Skeletal muscle cell (primary cell): ENCODE measurements at places on chromosomes 2 and 18.
A peak's percentile ranks its signal among the peaks of the same experiment; 100 is the strongest.

- DNase-seq = no peak
Observed at GRCh38 chr2:209817844-209818271, 46.2 kb downstream of the UNC80 start.

DNA sequence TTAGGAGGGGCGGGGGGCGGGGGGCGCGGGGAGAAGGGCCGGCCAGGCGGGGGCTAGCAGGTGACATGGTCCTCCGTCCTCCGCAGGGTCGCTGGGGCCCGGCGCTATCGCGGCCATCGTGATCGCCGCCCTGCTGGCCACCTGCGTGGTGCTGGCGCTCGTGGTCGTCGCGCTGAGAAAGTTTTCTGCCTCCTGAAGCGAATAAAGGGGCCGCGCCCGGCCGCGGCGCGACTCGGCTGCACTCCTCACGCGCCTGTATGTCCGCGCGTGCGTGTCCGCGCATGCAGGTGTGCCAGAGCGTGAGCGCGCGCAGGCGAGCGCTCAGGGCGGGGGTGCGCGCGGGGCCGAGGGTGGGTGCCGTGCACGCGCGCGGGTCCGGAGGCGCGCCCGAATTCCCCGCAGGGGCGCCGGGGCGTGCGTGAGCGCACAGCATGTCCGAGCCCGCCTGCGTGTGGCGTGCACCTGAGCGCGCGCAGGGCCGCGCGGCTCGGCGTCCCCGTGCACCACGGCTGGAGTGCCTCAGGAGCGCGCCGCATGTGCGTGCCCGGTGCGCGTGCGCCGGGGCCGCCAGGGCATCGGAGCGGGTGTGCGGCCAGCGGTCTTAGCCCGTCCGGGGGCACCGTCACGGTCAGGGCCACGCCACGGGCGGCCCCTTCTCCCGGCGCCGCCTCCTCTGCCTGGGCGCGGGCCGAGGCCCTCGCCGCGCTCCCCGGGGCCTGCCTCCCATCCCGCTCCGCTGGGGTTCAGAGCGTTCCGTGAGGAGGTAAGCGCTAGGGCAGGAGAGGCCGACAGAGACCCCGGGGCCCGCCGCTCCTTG is 6.3 kb downstream of the SNORC start:
- DNase-seq = no peak

- no peak for DNase-seq
Observed at GRCh38 chr2:48427552-48427951, 102.4 kb upstream of the STON1 start.

GRCh38 chr2:25178976-25179375 is 10.6 kb upstream of the POMC start:
- no peak for DNase-seq

DNA sequence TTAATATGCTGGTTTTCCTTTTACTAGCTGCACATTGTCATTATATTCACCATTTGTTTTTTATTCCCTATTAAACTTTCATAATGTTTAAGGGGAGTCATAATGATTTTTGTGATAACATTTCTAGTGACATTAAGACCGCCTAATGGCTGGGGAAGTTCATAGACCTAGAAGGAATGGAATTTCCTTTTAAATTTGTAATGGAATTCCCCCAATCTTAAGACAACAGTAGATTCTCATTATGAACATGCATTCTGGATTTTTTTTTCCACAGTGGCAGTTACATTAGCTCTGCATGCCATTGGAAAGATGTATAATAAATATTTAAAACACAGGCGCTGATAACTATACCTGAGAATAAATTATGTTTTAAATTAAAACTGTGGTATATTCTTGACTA is 8.4 kb downstream of the YPEL5 start:
- no peak for DNase-seq

DNA sequence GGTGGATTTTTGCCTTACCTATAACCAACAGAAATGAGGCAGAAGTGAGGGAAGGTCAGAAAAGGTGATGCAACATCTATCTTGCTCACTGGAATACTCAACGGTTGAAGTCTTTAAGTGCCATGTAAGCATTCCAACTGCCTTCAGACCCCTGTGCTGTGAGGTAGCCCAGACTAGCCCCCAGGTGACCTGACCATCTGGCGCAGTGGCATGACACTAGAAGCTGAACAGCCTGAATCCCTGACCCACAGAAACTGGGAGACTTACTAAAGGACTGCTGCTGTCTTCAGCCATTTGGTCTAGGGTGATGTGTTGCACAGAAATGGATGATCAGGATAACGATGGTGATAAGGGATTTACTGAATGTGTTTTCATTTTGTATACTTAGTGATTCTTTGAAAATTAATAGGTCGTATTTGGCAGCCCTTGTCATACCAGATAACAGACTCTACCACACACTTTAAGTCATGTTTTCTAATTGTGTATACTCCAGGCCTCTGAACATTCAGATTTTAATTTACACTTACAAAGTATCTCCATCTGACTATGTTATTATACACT is 161.5 kb downstream of the STK39 start:
- no peak for DNase-seq

GRCh38 chr2:187554011-187554703 is at the start of gene TFPI:
TFPI (minus strand) TSS chr2:187554435; CDS start chr2:187503768, 50,667 bp downstream.
- peak; percentile 28 for DNase-seq

GRCh38 chr2:28674062-28674712 is 77.4 kb upstream of the PPP1CB start:
- no peak for DNase-seq

- no peak for DNase-seq
Observed at GRCh38 chr2:96914332-96914731, 44.5 kb upstream of the SEMA4C start.

- no peak for DNase-seq
Observed at GRCh38 chr2:186516396-186516795, 30.3 kb downstream of the ZC3H15 start.

- DNase-seq = no peak
Observed at GRCh38 chr2:16853088-16853487, 187.5 kb upstream of the CYRIA start.

DNA sequence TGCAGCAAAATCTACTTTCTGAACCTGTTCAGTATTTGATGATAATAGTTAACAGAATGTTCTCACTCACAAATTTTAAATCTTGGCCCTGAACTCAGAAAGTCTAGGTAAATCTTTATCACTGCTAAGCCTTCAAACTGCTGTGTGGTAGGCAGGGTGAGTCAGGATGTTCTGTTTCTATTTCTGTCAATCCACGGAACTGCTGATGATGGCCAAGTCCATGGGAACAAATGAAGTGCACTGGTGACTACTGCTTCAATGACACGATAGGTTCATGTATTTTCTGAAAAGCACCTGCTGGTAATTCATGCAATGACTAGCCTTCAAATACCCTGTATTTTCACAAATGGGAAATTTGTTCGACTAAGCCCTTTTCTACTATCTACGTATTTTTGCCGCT is 14.2 kb downstream of the NIFK start:
- peak; percentile 48 for DNase-seq

DNA sequence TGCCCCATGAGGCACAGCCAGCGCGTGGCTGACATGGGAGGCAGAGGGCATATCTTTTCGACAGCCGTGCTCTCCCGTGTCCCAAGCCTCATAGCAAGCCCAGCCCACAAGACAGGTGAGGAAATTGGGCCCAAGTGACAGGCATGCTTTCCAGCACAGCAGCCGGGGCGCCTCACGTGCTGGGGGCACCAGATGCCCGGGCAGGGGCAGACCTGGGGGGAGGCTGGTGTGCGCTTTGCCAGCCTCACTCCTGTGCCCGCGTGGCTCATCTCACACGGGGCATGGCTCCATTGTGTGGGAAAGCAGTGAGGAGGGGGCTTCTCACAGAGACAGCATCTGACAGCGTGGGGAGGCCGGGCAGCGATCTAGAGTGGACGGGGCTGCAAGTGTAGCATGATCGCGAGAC is 93.2 kb downstream of the USP40 start:
- no peak for DNase-seq

DNA sequence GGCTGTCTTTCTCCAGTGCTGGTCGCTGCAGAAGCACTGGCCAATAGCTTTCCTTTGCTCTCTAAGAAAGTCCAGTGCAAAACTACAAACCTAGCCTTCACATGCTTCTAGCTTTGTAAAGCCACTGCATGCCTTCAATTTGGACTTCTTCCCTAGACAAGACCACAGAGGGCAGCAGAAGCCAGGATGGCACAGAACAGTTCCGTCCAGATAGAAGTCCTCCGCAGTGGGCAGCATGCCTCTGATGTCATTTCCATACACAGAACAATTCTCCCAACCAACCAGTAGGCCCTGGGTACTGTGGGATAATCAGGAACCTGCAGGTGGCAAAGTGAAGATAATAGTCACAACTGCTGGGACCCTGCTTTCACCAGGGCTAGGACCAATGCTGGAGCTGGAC is 3.3 kb downstream of the ST6GAL2 start:
- DNase-seq = no peak

GRCh38 chr2:9206991-9207640 is 504 bp downstream of the ASAP2 start:
- no peak for DNase-seq

- no peak for DNase-seq
Observed at GRCh38 chr18:67239826-67240225, 276.7 kb downstream of the DSEL start.

GRCh38 chr2:218993345-218994315 is at the start of gene CRYBA2:
CRYBA2 (minus strand) TSS chr2:218993422; CDS start chr2:218993176, 246 bp downstream.
- DNase-seq = no peak

- no peak for DNase-seq
Observed at GRCh38 chr2:173751245-173751975, 213.8 kb downstream of the SP3 start.

GRCh38 chr2:234967201-234967869 is 15.5 kb downstream of the SH3BP4 start:
- no peak for DNase-seq

GRCh38 chr2:55891671-55892094 is 31.9 kb downstream of the EFEMP1 start:
- DNase-seq = no peak

DNA sequence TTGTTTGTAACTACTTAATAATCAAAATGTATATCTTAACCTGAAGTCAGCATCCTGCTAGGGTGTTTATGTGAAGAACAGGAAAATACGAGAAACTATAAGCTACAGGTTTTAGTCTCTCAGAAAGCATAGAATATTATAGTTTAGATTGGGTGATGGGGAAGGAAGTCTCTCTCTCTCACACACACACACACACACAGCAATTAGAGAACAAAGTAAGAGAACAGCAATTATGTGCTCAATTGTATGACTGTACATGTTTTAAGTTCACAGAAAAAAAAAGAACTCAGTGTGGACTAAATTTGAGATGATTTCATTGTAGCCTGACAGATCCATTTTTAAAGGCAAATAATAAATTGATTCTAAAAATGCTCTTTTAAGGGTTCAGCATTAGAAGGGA is 94.3 kb upstream of the ZNF516 start:
- DNase-seq = no peak

GRCh38 chr2:38598991-38599295 is 3.8 kb downstream of the HNRNPLL start:
- DNase-seq = no peak

DNA sequence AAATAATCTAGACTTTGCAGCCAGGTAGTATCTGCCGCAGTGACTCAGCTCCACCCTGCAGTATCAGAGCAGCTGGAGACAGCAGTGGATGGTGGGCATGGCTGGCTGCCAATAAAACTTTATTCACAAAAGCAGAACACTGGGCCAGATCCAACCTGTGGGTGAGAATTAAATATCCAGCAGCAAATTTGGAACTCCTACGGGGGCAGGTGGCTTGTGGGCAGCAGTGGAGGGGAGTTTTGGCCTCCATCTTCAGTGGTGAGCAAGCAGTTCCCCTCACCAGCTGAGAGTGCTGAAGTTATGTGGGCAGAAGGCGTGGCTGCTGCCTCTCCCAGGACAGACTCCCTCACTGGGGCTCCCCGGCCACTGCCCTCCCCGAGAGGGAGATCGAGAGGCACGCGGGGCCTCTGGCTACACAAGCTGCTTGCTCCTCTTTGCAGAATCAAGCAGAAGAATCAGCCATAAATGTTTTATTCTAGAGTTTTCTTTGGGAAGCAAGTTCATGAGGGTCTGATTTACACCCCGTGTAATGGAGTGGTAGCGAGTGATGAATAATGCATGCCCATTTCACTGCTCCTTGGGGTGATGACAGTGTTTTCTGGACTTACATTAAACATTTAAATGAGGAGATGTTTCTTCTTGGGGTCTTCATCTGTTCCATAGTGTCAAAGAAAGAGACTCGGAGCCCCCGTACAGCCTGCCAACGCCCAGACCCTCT is 204.3 kb downstream of the SEPTIN10 start:
- no peak for DNase-seq

DNA sequence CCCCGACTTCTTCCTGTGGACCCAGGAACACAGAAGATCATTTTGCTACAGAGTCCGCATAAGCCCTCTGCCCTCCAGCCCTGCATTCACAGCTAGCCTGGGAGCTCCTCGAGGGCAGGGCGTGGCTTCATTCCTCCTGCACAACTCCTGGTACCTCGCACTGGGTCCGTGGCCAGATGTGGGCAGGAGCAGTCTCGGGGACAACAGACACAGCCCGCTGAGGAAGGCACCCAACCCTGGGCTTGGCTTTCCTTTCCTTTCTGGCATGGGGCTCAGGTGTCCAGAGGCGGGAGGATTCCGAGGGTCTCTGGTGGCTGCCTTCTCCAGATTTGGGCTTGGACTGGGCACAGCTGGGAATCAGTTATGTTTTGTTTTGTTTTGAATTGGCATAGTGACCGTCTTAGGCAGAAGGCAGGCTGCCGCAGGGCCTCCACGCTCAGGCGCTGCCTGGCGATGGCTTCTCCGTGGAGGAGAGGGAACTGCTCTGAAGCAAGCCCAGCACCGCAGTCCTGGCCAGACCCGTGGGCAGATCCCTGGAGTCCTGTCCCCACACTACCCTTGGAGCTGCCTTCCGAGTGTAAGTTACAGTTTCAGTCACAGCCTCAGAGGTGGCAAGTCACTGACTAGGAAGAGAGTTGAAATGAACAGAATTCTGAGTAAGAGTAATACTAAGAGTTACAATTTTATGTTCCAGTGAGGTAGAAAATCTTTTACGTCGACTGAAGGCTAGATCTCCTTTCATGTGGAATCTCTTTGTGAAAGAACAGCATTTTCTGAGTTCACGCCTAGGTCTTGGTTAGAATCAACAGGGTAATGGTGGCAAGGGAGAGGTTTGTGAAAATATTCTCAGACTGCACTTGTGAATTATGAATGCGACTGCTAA is 47.9 kb downstream of the LDLRAD4 start:
- no peak for DNase-seq

DNA sequence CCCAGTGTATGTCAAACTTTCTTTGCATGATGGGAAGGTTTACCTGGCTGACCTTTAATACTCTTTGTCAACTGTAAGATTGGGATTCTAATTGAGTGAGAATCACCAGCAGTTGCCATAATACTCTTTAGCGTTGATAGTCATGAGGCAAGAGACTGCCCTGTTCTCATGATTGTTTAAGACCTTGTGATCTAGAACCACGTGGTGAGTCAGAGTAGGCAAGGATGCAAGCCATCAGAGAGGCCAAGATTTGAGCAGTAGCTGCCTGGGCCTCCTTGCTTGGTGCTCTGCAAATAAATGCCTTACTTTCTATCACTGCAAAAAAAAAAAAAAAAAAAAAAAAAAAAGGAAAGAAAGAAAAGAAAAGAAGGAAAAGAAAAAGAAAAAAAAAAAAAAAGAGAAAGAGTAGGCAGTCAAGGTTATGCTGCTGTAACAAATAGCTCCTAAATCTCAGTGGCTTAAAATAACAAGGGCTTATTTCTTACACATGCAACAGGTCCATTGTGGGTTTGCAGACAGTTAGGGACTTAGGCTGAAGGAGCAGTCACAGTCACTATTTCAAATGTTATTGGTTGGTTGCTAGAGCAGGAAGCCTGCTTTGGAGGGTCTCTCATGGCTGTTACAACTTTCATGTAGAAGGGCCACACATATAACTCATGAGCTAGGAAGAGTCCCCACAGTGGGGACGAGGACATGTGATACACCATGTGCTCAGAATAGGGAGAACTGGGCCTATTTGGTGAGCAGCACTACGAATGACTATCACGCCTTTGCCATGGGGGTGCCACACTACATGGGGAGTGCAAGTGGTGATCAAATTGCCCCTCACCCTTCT is 21.7 kb downstream of the IL1R2 start:
- no peak for DNase-seq

- DNase-seq = no peak
Observed at GRCh38 chr2:5696404-5696944, 4.3 kb downstream of the SOX11 start.
